GM04504 (cell line): ENCODE measurements at places on chromosomes 1 and 21.

DNA sequence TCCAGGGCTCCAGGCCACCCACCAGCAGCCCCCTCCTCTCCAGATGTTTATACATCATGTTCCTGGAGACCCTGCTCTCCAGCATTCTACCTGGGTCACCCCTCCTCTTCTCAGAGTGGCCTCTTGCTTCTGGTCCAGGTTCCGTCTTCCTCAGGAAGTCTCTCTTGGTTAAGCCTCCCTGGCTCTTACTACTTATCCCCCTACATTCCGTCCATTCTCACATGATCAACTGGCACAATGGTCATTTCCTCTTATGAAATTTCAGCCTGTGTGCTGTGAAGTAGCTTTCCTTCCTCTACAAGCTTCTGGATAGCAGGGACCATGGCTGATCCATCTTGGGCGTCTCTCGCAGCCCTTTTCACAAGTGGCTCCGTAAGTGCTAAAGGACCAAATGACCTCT, 33.9 kb upstream of the ATP2B4 start:
- DNase-seq: no peak

DNA sequence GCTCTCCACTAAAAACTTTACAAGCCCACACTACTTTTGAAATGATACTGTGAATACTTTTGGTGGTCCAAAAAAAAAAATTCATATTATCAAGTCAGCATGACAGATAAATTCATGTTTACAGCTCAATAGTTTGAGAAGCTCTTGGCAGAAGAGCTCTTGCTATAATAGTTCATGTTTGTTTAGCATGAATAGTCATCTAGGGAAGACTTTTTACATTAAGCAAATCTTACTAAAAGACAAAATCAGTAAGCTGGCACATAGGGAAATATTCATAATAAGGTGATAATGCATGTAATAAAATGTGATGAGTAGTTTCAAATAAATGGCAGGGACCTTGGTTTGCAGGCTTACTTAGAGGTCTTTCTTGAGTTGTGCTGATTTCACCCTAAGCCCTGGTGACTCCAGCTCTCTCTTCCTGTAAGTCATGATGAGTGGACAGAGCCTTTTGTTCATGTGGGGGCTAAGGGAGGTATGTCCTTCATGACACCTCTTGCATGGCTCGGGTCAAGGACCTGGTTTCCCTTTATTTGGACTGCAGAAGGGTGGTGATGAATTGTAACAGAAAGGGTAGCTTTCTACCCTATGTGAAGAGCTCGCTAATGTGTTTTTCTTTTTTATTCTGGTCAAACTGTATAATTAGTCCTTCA, 166.7 kb downstream of the GABPA start:
- DNase-seq: no peak

- DNase-seq: no peak
Observed at GRCh38 chr21:20545454-20545853, 452.8 kb upstream of the NCAM2 start.

DNA sequence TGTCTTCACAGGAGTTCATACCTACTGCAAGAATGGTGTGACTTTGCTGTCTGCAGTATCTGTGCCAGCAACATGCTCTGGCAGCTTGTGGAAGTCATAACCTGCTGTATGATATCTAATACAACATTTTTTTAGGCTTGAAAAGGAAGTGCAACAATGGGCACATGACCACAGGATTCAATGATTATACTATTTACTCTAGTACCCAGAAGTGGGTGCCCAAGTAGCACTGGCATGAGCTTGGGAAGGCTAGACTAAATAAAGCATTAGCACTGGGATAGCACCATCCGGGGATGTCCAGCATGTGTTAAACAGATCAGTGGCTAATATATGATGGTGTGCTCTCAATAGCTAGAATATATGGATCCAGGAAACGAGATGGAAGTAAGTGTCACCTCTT, 98.6 kb upstream of the PDE4B start:
- DNase-seq: no peak

- no peak for DNase-seq
Observed at GRCh38 chr1:213956295-213956770, 31.4 kb upstream of the PROX1 start.

- DNase-seq: no peak
Observed at GRCh38 chr1:36222481-36223380, 1.5 kb upstream of the THRAP3 start.

- DNase-seq: no peak
Observed at GRCh38 chr1:247119600-247120407, 15.6 kb upstream of the ZNF669 start.

DNA sequence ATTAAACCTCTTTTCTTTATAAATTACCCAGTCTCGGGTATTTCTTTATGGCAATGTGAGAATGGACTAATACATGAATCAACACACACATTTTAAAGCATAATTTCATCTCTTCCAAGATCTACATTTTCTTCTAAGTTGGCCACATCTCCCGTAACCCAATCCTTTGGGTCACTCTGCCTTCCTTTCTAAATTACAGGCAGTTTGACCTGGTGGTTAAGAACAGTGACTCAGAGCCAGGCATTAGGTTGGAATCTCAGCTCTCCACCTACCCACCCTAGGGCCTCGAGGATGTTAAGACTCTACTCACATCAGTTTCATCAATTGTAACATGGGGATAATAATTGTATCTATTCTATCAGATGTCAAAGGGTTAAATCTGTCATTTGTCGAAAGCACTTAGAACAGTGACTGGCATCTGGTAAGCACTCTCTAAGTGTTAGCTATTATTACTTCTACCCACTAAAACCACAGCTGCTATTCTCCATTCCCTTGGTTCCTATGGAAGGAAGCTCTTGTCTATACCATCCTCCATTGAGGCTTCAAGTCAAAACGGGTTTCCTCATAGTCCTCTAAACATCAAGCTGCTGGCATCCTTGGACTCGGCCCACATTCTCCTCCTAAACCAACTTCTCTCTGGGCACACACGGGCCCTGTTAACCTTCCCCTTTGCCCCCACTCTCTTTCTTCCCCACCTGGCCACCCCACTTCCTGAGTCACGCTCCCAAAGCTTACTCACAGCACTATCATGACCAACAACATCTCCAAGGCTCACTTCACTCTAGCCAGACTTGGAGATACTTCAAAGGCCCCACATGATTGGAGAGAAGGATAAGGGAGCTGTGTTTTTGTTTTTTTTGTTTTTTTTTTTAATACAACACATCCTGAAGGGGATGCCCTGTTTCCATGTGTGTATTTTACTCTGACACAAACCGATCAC, 116.9 kb downstream of the TGFBR3 start:
- DNase-seq: no peak

DNA sequence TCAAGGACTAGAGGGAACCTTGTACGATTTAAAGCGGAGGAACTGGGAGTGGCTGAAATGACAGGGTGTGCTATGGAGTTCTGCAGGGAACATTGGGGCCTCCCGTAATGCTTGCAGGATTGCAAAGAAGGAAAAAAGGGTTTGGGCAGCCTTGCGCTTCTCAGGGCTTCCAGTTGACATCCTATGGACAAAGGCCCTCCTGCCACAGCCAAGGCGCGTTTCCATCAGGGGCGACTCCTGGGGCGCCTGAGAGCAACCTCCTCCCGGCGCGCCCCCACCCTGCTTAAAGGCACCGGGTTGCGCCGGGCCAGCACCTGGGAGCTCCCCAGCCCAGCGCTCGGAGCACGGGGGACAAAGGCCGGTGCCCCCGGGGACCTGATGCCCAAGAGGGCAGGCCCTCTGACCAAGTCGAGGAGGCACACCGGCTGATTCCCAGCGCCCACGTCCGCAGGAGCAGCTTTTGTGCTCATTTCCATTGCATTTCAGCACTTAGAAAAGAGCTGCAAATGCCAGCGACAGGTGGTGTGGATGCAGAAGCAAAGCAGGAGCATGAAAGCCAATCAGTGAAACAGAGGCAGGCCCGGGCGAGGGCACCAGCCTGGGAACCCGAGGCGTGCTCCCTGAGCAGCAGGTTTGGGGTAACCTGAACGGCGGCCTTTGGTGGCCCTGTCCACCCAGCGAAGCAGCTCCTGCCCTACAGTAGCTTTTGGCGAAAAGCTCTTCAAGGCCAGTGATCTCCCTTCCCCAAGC, 17.6 kb upstream of the RNF187 start:
- DNase-seq: no peak

DNA sequence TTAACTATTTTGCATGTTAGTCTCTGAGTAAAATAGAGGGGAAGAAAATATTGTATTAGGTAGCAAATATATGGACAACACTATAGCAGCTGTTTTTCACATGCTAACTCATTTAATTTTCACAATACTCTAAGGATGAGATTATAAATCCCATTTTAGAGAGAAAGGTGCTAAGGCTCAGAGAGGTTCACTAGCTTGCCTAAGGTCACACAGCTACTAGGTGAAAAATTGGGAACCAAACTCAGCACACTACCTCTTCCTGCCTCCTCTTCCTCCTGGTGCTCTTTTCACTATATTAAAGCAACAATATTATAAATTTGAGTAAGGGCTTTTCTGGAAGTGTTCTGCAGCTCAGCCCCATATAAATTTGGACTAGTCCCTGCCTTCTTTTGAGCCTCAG, 2.3 kb downstream of the RXRG start:
- DNase-seq: no peak

GRCh38 chr21:36692835-36693488, 6.0 kb upstream of the SIM2 start:
- DNase-seq: no peak

DNA sequence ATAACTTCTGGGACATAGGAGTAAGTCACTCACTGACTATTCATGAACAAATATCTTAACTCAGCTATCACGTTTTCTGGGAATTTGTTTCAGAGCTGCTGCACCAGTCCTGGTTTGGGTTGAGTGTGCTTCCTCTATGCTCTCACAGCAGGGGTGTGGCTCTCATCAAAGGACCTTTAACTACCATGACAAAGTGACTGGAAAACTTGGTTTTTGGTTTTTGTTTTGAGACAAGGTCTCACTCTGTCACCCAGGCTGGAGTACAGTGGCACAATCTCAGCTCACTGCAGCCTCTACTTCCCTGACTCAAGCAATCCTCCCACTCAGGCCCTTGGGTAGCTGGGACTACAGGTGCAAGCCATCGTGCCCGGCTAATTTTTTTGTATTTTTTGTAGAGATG, 4.1 kb downstream of the ILDR2 start:
- no peak for DNase-seq

DNA sequence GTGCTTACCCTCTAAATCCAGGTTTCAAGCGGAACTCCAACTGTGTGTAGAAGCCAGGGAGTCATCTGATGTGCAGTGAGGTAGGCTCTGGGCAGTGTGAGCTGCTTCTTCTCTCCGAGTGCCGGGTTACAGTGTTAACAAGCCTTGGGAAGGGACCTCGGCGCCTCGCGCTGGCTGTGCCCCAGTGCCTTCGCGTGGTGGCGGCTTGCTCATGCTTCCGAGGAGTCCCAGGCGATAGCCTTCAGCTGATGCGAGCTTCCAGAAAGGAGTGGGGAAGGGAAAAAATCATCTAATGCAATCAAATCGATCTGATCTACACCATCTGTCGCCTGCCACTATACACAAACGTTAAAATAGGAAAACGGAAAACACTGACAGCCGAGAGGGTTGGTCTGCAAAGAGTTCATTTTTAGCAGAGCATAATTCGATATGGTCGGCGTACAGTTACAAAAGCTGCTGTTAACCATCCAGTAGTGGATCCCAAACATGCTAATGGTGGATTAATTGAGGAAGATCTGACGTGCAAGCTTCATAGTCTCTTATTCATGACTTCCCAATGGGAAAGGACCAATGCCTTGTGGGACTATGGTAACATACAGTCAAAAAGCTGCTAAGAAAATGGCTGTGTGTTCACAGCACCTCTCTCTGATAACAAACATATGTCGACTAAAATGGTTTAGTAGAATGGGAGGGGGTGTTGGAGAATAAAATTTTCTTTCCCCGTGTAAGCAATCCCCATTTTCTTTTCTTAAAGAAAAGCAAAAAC, 128.7 kb upstream of the DPYD start:
- no peak for DNase-seq

GRCh38 chr1:25844536-25845337, 14.5 kb downstream of the AUNIP start:
- DNase-seq: no peak

DNA sequence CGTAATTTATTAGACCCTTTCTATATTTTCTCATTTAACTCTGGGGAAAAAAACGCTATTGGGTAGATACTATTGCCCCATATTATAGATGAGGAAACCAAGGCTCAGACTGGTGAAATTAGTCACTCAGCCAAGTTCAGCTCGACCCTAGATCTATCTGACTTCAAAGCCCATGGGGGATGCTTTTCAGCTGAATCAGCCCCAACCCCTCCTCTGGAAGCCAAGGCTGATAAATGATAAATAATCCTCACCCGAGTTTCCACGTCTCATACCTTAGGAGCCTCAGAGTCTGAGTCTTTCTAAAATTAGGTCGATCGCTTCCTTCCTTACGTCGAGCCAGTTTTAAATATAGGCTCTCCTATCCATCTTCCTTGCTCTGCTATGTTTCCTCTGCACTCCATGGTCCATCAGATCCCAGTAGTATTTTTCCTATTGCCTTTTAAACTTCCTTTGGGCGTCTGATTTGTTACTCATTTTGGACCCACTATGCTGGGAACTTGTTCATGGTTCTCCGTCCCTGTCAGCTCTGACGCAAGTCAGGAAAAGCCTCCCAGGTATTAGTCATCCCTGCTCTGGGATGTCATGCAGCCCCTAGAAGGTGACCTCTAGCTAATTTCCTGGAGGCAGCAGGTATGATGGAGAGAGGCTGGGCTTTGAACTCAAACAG, 122.8 kb downstream of the PLPP3 start:
- DNase-seq: no peak

- no peak for DNase-seq
Observed at GRCh38 chr1:200128944-200129879, 101.7 kb downstream of the NR5A2 start.

GRCh38 chr21:44911384-44912157, 9.1 kb downstream of the ITGB2 start:
- no peak for DNase-seq

DNA sequence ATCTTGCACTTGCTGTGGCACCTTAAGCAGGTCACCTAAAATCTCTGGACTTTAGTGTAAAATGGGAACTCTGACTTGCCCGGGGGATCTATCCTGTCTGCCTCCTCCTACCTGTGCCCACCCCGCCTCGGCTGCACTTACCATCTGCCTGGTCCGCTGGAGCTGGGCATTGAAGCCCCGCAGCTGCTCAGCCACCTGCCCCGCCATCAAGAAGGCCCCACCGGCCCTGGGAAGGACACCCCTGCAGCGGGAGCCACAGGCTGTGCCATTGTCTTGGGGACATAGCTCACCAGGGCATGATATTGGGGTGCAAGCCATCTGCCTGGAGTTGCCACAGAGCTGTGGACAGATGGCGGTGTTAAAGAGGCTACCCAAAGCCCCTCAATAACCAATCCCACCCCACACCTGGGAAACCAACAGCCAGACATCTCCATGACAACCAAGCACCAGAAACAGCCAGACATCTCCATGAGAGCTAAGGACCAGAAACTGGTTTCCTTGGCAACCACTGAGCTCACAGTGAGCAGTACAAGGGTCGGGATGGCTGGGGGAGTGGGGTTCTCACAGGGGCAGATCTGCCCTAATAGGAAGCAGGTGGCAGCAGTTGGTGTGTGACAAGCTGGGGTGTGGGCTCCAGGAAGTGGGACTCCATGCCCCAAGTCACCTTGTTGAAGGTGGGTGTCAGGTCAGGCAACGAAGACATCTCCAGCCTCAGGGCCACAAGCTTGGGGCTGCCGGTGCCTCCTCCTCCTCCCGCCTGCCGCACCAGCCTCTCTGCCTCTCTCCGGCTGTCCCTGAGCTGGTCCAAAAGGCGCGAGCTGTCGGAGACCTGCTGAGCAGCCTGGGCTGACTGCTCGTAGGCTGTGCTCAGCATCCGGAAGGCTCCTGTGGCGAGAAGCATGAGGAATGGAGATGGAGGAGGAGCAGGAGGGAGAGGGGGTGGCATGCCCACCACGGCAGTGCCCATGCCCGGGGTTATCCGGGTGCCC, 29.1 kb downstream of the LAMB3 start:
- DNase-seq: no peak

GRCh38 chr1:70809069-70809468, 238.5 kb downstream of the PTGER3 start:
- no peak for DNase-seq
